NCI-H1436 (cell line): ENCODE measurements at places on chromosomes 5 and 9.

DNA sequence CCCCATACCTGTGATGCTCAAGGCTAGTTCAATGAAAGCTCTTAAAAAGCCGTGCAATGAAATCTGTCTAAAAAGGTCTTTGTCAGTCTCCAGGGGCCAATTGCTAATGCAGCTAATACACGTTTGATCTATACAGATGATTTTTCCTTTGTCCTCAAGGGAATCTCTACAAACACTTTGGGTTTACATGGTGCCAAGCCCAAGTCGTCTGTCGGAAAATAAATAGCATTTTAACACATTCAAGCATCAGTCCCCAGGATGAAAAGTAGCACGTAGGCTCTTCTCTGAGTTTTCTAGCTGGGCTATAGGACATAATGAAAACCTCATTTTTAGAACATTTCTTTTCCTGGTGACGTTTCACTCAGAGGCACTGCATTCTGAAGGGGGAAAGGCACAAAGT, 477.4 kb upstream of the WWC1 start:
- DNase-seq: no peak

DNA sequence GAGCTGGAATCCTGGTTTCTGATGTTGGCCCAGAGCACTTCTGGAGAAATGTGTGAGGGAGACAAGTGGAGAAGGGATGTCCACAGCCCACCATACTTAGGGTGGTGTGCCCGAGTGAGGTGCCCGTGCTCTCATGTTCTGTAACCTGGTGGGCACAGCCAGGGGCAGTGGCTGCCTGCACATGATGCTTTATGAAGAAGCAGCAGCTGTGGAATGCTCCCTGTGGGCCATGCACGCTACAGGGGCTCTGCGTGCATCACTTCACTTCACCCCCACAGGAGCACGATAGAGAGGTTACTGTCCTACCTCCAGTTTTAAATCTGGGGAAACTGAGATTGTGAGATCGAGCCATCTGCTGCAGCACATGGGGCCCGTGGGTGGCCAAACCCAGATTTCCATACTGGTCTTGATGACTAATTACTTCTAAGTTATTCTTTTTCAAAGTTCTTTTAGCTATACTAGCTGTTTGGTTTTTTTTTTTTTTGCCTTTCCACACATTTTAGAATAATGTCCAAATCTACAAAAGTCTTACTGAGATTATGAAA, 441.6 kb downstream of the GADD45G start:
- no peak for DNase-seq

DNA sequence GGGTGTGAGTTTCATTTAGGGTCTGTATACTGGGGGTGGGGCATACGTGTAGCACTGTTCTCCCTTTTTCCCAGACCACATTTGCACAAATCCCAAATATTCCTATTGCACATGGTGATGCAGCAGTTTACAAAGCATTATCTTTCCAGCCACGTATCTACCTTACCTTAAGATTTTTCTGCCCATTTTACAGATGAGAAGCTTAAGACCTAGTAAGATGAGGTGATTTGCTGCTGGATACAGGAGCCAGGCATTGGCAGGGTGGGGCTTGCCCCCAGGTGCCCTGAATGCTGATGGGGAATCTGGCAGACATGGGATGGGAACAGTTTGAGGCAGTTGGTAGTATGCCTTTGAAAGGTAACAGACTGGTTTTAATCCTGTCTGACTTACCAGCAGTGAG, 12.5 kb downstream of the LHX2 start:
- DNase-seq: no peak

GRCh38 chr5:38845526-38846378, at the start of gene OSMR:
TSS of gene OSMR (plus strand) at chr5:38846012. CDS start at chr5:38869045, 23,033 bp downstream.
- no peak for DNase-seq

DNA sequence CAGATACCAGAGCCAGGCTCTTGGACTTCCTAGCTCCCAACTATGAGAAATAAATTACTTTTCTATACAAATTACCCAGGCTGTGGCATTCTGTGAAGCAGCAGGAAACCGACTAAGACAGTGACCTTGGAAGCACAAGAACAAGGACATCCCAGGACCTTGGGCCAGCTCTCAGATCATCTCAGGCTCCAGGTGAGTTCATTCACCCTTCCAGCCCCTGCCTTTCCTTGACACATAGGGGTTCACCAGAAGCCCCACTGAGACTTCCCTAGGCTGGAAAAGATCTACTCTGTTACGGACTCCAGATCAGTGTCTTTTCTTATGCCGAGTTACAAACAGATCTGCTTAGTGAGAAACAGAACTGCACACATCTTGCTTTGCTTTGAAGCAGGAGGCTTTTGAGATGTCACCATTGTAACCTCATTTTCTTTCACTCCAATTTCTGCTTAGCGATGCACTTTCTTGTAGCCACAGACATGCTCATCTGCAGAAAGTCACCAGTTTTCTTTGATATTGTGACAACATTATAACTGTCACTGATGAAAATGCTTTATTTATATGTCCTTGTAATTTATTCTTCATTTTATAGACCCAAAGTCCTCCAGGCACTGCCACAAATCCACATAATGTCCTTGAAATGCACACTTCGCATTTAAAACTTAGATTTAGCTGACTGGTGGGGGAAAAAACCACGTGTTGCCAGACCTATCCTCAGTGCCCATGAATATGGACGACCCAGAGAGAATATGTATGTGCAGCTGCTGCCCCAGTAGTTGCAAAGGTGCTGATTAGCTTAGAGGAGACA, 8.1 kb downstream of the CD180 start:
- no peak for DNase-seq

GRCh38 chr5:168979135-168979534, 321.8 kb downstream of the SLIT3 start:
- DNase-seq: no peak

DNA sequence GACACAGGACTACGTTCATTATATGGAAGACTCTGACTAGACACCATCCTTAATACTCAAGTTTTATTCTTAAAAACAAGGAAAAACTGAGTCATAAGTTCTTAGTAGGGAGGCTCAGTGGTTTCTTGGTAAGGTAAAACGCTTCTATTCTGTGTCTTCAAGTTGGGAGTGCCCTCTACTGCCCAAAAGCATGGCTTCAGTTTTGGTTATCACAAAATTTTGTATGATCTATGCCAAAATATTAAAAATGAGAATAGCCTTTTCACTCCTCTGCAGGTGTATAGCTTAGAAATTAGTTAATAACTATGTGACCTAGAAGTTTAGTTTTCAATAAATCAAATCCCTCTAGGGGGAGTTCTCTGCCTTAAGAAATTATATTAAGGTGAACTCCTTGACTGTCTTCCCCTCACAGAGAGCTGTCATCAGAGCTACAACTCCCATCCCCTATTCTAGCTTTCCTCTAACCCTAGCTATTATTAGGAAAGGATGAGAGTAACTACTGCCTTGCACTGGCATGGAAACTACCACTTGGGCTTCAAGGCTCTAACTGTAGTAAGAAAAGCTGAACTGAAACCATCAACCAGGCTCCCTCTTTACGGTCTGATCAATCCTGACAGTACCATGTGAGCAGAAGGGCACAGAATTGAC, 189.7 kb downstream of the GNAQ start:
- DNase-seq: no peak

DNA sequence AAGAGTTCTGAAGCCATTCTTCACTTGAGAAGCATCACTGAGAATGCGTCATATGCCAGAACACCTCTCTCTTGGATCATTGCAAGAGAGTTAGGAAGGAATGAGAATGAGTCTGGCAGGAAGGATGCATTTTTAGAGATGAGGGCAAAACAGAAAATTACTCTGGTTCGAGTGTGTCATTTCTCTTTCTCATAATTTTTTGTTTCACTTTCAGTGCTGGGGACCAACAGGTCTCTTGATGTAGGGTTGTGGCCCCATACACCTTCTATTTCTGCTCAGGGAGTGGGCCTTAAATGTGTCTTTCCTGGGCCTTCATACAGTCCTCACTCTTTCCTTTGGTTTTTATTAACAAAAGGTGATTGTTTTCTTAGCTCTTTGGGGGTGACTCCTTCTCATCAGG, 302.4 kb downstream of the NR3C1 start:
- no peak for DNase-seq
